ENCODE measurements at places on chromosomes 13 and 19.

- H3K36me3 ChIP-seq, result peaks cover 30% of the 10 kb centered on the region
- no peak overlapping the region for H3K27ac ChIP-seq
- H3K4me1 ChIP-seq, result peaks cover 11% of the 10 kb centered on the region
- H3K27me3 ChIP-seq, result no peaks in the 10 kb centered on the region
- no peak for DNase-seq
- no peak overlapping the region for H3K4me3 ChIP-seq
Measured at GRCh38 chr19:17205237-17206140, 9.7 kb upstream of the USE1 start.

- H3K4me3 ChIP-seq, result no peak overlapping the region
- H3K4me1 ChIP-seq, result no peaks in the 10 kb centered on the region
- no peaks in the 10 kb centered on the region for H3K36me3 ChIP-seq
- H3K27me3 ChIP-seq, result no peaks in the 10 kb centered on the region
Measured at GRCh38 chr19:8697671-8698432, 743 bp downstream of the ACTL9 start.

- H3K27me3 ChIP-seq, result no peaks in the 10 kb centered on the region
- no peaks in the 10 kb centered on the region for H3K36me3 ChIP-seq
- DNase-seq, result no peak
- no peak overlapping the region for H3K4me3 ChIP-seq
Measured at GRCh38 chr13:98251708-98252107, 74.6 kb upstream of the RNF113B start.

GRCh38 chr13:48231933-48232332, 1.1 kb upstream of the ITM2B start:
- H3K36me3 ChIP-seq, result no peaks in the 10 kb centered on the region
- H3K4me3 ChIP-seq, result no peak overlapping the region
- no peaks in the 10 kb centered on the region for H3K27me3 ChIP-seq
- no peak overlapping the region for H3K27ac ChIP-seq
- DNase-seq, result no peak
- H3K4me1 ChIP-seq, result peaks cover 14% of the 10 kb centered on the region
